ENCODE measurements at places on chromosomes 12 and 14.

DNA sequence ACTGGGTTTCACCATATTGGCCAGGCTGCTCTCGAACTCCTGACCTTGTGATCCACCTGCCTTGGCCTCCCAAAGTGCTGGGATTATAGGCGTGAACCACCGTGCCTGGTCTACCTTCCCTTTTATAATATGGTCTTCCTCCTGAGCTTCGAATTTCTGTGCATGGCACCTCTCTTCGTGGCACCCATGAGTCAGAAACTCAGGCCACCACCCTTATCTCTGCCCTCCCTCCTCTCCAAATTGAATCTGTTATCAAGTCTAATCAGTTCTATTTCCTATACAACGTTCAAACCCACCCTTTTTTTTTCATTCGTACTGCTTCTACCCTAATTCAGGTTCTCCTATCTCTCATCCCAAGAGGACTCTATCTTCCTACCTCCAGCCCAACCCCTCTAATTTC, 5.0 kb upstream of the TINF2 start:
- no peak for DNase-seq

DNA sequence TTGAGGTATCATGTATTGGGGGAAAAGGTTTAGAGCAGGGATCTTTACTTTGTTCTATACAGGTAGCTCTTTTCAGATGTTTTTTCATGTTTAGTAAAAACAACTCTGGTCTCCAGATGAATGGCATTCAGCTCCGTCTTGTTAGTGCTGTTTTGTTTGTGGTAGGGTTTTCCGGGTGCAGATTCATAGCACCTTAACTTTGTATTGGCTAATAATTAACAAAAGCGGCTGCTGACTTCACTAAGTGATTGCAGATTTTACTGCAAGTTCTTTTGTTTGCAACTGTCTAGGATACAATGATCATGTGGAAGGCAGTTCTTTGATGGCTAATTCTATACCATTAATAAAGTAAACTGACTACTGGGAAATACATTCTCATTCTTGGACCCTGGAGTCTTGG, 32.2 kb upstream of the BHLHE41 start:
- DNase-seq: no peak

- DNase-seq: no peak
Measured at GRCh38 chr12:1886396-1887008, 31.9 kb downstream of the CACNA2D4 start.

DNA sequence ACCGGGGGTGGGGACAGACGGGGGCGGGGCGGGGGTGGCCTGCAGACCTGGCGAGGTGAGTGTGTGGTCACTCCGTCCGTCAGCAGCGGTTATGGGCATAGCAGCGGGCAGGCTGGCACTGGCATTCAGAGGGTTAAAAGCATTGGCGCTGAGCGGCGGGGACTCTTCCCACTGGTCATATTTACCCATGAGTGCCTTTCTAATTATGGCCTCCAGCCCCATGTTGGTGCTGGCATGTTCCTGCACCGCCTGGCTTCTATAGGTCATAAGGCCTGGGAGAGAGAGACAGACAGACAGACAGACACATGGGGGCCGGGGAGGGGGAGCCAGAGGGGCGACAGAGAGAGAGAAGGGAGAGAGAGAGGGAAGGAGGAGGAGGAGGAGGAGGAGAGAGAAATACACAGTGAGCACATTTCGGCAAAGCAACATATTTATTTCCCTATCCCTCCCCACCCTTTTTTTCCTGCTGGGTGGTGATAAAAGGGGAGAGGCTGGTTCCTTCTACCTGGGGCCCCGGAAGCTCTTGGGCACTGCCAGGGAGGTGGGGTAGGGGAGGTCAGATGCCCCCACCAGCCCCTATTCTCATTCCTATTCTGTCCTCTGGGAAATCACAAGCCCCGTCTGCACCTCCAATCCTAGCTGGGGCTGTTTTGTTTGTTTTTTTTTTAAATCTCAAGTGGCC, 32.6 kb downstream of the RFLNA start:
- DNase-seq: no peak

DNA sequence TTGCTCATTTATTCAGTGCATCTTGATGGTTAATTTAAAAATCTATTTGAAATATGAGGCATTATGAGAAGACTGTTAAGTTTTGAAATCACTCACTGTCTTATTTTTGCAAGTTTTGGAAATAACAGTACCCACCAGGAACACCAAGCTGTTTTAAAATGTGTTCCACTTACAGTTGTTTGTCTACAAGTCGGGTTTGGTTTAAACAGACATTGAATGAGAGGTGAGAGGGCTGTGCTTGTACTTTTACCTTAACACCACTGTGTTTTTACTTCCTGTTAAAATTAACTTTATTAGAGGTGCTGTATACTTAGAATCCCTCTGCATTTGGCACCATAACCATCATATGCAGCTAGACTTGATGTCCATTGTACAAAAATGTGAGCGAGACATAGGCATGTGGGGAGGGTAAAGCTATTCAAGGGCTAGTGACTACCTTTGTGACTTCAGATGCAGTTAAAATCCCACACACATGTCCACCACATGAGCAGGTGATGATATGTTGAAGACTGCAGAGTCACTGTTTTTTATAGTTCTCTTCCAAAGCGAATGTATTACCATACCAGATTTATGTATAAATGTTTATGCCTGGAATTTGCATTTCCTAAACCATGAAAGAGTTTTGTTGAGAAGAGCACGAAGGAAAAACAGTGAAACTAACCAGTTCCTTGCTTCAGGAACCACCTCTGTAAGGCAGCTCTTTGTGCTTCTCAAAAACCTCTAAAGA, 12.9 kb downstream of the ELK3 start:
- DNase-seq: no peak

DNA sequence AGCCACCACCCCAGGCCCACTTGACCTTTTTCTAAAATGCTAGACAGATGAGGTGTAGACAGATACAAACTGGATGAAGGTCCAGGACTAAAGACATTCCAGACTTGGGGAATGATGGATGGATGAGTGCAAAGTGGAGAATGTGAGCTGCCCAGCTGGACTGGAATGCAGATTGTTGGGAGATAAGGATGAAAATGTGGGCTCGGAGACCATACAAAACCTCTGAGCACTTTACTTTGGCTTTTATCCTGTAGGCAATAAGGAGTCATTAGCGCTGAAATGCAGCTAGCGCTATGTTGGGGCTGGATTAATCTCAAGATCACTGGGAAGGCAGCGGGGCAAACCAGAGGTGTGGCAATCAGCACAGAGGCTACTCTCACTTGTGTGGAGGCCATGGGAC, 64.7 kb upstream of the GNPNAT1 start:
- no peak for DNase-seq

DNA sequence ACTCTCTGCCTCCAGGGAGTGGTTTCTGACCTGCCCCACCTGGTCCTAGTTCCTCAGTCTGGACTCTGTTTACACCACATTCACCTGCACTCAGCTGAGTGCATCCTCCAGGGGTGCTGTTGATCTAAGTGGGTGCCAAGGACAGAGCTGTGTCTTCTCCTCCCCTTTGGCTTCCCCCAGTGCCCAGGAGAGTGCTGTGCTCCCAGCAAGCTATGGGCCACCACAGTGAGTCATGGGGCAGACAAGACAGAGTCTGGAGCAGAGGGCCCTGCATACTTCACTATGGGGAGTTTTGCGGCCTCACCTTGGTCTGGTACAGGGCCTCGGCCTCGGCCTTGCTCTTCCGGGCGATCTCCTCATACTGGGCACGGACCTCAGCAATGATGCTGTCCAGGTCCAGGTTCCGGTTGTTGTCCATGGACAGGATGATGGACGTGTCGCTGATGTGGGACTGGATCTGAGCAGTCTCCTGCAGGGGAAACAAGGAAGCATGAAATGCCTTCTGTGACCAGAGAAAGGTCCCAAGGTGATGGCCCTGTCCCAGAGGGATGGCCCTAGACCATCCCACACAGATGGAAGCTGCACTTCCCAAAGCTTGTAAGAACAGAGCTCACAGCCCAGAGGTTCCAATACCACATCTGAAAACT, 4.9 kb downstream of the KRT73 start:
- DNase-seq: no peak

GRCh38 chr14:105891631-105892452, 365.5 kb downstream of the TMEM121 start:
- no peak for DNase-seq

DNA sequence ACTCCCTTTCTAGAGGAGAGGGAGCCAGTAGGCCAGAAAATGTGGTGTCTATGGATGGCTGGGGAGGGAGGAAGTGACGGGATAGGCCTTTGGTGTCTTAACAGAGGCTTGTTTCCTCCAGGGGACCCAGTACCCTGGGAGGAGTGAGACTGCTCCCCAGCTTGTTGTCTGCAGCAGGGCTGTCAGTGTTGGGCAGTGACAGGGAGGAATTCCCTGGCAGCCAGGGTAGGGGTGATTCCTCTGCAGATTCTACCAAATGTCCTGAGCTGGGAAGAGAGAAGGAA, 64.0 kb downstream of the GALNT16 start:
- no peak for DNase-seq

- DNase-seq: no peak
Measured at GRCh38 chr12:91982946-91983345, 162.7 kb downstream of the BTG1 start.

DNA sequence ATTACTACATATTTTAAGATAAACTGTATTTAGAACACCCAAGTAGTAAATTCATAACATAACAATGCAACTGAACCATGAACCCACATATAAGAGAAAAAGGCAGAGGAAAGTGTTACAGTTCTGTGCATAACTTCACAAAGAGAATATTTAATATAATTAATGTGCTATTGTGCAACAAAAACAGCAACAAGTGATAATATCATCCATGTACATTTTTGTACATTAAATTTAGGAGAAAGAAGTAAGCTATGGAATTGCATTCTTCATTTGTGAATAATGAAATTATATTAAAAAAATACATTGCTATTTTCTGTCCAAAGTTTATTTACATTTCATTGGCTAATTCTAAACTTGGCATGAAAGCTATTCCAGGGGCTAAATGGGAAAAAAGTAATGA, 72.6 kb downstream of the PLEKHG7 start:
- DNase-seq: no peak

DNA sequence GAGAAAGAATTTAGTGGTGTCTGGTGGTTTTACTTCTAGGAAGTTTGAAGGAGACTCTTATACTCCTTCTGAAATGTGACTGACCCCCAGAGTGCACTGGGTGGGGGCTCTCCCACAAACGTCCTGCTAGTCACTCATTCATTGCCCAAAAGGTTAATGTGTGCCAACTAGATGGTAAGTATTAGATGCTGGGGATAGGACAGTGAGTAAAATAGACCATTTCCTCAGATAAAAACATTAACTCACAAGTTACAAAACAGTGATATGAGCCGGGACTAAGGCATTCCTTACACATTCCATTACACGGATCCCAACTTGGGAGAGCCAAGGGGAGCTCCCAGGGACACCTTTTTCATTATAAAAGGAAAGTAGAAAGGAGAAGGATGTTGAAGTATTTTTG, 185.1 kb downstream of the ATXN7L3B start:
- DNase-seq: no peak

DNA sequence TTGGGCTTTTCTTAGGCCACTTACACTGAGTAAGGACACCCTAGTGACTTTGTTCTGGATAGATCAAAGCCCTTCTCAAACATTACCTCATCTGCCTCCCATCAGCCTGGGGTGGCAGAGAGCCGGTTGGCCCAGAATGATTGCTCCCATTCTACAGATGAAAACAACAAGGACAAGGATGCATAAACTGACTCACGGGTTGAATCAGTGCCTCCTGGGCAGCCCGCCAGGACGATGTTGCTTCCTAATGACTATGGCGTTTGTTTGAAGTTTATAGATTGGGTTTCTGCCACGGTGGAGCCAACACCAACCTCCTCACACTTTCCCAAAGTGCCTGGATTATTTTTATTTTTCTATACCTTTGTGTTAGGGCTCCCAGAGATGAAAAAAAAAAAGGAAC, 3.6 kb upstream of the VRK1 start:
- no peak for DNase-seq

DNA sequence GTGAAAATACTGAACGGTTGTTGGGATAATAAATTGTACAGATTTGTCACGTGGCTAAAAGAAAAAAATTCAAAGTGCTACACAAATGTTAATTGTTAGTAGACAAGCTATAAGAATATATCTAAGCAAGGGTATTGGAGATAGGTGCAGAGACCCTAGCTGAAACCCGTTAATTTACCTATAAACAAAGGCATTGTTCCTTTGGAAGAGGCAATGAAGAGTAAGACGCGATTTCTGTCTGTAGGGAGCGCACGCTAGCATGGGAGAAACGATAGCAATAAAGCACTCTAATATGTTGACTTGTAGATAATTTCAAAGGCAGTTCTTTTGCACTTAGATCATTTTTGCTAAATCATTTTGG, 565 bp downstream of the CCDC77 start:
- no peak for DNase-seq

DNA sequence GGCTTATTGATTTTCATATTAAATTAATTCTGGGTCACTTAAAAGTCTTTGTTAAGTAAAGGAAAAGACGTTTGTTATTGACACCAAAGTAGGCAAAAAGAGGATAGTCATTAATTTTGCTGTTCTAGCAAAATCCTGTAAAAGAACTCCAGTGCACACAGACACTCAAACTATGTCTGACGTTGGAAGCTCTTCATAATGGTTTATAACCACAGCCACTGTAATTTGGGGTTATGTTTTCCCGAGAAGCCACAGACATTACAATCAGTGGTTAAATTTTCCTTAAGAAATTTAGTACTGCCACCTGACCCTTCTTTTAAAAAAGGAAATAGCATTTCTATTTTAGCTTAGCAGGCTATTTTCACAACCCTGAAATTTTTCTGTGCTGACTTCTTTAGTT, 267.5 kb downstream of the CCDC91 start:
- DNase-seq: no peak

- no peak for DNase-seq
Measured at GRCh38 chr12:89461649-89462612, 62.7 kb downstream of the GALNT4 start.

- no peak for DNase-seq
Measured at GRCh38 chr14:80395031-80395430, 183.7 kb upstream of the DIO2 start.

GRCh38 chr12:73352826-73353225, 1080.7 kb downstream of the TRHDE start:
- no peak for DNase-seq

- no peak for DNase-seq
Measured at GRCh38 chr14:104550340-104550860, 29.2 kb upstream of the C14orf180 start.

DNA sequence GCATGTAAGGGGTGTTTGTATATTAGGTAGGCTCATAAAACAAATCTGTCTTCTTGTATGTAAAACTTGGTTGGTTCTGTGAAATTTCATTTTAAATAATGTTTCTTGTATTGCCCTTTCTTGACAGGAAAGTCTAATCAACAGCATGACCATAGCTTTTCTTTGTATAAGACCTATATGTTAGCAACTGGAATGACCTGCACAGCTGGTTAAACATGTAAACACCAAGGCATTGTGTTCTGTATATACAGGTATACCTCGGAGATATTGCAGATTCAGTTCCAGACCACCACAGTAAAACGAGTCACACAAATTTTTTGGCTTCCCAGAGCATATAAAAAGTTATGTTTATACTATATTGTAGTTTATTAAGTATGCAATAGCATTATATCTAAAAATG, 183.6 kb downstream of the ERC1 start:
- no peak for DNase-seq

DNA sequence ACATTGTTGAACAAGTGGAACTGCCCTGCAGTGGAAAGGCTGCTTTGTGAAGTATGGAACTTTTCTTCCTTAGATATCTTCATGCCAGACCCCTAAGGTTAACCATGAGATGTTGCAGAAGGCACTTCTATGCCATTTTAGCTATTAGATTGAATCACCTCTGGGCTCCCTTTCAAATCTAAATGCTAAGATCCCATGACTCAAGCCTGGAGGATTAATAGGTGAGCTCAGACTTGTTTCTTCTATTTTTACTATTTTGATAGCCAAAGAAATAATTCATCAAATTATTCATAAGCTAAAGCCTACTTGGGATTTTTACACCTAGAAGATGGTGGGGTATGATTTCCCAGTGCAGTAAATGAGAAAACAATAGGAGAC, 64.3 kb downstream of the DAD1 start:
- no peak for DNase-seq
